ENCODE measurements at places on chromosomes 13 and 19.

GRCh38 chr13:95136638-95137037, 164.6 kb downstream of the ABCC4 start:
- no peak for DNase-seq

GRCh38 chr19:45995715-45996385, 583 bp downstream of the CCDC61 start:
- no peak for DNase-seq

DNA sequence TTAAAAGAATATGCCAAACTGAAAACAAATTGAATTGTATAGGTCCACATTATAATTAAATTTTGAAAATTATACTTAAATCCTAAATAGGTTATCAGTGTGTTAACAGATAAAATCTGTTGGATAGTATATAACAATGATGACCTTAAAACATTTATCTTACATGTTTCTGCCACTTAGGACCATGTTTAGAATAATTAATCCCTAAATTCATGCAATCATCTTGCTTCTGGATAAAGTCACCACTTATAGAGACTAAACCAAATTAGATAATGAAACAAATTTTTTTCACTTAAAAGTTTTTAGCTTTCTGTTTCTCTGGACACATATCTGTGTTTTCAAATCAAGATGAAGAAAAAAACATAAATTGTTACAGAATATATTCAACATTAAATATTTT, 511.7 kb upstream of the MIR17HG start:
- no peak for DNase-seq

DNA sequence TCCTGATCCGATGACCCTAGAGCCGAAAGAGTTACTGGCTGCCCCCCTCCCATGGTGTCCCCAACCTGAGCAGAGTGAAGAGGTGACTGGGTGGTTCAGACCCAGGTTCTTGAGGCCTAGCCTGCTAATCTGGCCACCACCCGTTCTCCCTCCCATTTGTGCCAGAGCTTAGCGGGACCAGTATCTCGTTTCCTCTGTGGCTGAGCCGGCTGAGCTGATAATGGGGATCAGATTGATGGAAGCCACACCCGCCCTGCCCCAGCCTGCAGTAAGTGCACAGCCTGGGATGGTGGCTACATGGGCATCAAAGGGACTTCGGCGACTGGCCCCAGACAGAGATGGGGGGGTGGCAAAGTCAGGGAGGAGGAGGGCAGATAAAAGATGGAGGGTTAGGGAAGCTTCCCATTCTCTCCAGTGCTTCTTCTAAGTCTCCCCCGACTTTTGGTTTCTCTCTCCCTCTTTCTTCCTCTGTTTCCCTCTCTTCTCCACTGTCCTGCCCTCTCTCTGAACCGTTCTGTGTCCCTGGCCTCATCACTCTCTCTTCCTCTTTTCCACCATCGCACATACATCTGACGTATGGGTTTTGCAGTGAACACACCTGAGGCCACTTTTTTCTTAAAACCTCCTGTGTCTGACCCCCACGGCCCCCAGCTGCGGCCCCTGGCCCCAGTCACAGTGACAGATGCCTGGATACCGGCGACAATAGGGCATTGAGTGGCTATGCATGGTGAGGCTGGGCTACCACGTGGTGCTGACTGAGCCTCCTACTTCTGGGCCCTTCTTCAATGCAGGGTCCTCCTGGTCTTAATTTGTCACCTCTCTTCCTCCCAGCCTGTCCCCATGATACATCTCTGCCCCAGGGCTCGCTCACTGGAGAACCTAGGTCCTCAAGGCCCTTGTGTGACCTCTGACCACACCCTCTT, 2.4 kb downstream of the ELAVL3 start:
- DNase-seq, result no peak

GRCh38 chr13:20151016-20151415, 9.8 kb downstream of the GJA3 start:
- no peak for DNase-seq

DNA sequence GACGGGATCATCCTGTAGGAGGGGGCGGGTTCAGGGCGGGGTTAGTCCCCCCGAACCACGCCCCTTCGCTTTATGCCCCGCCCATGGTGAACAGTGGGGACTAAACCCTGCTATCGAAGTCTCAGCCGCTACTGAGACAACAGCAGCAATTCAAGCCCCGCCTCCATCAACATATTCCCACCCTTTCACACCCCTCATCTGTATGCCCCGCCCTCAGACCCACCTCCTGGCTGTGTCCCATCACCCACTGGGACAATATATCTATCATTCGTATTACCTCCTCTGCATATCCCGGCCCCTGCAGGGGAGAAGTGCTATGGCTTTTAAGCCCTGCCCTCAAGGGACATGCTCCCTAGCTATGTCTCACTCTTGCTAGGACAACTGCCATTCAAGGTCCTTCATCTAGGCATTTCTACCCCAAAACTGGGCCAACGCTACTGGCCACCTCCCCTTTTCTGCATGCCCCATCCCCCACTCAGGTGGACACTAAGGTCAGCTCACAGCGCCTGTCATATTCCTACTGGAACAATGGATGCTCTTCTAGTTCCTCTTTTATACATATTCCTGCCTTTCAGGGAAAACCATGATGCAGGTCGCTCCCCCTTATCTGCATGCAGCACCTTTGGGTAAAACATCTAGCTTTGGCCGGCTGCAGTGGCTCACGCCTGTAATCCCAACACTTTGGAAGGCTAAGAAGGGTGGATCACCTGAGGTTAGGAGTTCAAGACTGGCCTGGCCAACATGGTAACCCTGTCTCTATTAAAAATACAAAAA, 11.9 kb downstream of the LRFN1 start:
- no peak for DNase-seq

GRCh38 chr19:44718441-44719261, 19.7 kb downstream of the CEACAM16 start:
- DNase-seq, result peak; percentile 87

DNA sequence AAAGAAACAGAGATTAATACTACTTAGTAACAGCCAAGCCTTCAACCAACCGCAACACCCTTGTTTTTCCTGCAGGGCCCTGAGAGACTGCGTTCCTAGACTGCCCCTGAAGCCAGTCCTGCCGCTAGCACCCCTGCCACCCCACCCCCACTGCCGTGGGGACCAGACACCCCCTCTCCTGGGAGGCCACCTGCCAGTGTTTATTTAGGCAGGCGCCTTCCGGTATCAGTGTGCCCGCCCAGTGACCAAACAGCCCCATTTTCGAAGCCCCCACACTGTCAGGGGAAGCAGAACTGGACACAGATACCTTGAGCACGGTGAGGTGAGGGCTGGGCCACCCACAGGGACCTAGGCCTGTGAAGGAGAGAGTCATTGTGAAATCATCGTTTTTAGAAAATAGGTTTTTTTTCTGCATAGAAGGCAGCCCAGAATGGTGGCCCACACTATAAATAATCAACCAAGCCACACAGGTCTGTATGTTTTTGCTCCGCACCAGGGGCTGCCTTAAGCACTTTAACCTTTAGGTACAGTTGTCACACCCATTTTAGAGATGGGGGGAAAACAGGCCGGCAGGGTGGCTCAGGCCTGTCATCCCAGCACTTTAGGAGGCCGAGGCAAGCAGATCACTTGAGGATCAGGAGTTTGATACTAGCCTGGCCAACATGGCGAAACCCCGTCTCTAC, 3.5 kb upstream of the TLE5 start:
- peak; percentile 96 for DNase-seq

GRCh38 chr13:50187352-50188029, 172.2 kb downstream of the KCNRG start:
- no peak for DNase-seq

DNA sequence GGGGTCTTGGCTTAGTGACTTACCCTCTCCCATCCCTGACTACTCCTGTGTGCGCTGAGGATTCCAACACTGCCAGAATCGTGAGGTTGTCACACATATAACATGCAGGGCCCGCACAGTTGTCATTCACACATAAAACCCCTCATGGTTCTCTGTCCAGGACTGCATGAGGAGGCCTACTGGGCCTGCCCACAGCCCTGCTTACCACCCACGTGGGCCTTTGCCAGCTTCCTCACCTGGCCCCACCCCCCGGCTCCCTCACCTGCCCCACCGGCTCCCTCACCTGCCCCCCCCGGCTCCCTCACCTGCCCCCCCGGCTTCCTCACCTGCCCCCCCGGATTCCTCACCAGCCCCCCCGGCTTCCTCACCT, 197.2 kb downstream of the TEX29 start:
- DNase-seq, result no peak

DNA sequence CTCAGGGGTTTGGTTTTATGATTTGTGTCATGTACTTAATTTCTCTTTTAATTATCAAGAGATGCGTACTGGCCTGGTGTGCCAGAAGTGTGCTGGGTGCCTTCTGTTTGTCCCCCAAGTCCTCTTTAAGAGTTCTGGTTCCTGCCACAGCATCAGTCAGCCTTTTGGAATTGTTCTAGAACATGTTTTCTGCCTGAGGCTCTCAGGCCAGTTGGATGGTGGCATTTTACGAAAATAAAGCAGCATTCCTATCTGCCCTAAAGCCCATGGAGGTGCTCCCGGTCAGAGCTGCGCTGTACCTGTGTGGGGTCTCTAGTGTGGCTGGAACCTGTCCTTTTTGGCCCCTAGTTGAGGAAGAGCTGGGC, 54.1 kb downstream of the TSSK6 start:
- no peak for DNase-seq

DNA sequence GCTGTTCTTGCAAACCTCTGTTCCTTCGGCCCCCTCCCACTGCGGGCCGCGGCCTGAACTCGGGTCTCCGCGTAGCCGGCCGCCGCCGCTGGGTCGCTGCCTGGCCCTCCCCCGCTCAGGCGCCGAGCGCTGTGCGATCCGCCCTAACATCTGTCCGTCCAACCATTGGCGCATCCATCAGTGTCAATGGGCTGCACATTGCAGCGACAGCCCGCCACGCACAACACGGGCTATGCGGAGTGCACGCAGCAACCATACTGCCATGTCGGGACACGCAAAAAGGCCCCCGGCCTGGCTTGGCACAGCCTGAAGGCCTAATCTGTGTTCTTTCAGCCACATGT, 2.6 kb upstream of the TSHZ3 start:
- no peak for DNase-seq

DNA sequence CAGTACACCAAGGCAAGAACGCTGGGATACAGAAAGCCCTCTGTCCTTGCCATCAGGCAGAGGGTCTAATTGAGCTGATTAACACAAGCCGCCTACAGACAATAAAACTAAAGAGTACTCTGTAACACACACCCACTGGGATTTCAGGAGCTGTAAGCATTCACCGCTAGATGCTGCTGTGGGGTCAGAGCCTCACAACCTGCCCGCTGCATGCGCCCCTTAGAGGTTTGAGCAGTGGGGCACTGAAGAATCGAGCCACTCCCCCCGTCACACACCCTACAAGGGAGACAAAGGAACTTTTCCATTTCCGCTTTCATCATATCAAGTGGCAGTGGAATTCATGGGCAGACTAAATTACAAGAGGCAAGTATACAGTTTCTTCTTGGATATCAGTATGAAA, 1080.6 kb downstream of the PCDH17 start:
- no peak for DNase-seq

GRCh38 chr13:23871616-23872220, 17.5 kb downstream of the MIPEP start:
- no peak for DNase-seq

- no peak for DNase-seq
Measured at GRCh38 chr13:58032676-58033460, 401.3 kb downstream of the PCDH17 start.

GRCh38 chr13:74324338-74324737, 190.1 kb upstream of the KLF12 start:
- no peak for DNase-seq

DNA sequence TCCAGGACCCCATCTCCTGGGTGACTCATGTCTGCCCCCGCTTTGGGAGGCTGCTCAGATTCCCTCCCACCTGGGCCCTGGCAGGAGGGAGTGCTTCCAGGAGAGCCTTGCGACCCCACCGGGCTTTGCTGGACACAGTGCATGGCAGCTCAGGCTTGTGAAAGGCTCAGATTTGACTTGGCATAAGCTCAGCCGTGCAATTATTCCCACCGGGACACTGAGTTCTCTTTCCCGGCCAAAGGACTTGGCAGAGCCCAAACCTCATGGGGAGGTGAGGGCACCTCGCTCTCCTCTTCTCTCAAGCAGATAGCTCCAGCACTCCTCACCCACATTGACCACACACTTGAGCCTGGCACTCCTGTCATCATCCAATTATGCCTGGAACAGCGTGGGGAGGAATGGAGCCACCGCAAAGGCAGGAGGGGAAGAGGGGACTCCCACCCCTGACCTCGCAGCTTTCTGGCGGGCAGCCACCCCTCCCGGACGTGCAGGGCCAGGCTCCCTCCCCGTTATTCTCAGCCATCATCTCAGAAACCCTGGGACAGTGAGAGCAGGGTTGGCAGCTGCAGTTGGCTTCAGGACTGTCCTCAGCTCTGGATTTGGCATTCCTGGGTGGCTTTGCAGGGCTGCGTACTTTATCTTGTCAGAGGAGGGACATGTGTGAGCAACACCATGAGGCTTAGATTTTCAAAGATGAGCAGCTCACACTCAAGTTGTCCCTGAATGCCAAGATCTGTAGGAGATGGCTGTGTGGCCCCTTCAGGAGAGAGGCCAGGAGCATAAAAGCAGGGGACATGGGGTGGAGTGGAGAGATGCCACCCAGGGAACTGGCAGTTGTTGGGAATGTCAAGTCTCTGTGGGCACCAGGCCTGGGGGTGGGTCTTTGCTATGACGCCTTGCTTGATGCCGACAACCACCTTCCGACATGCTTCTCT, 306.2 kb downstream of the TEX29 start:
- DNase-seq, result no peak

DNA sequence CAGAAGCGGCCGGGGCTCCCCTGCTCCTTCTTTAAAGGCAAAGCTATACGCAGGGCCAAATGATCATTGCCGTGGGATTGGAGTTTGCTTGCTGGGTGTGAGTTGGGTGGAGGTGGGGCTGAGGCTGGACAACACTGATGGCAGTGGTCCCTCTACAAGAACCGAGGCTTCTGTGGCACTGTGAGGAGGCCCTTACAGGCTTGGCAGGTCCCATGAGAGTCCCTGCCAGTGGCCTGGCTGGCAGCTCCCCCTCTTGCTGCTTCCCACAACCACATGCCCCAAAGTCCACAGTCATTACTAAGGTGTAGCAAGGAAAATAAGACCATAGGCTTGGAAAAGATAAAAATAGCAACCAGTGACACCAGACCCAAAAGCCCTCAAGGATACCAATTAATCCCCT, 98.4 kb downstream of the ANKRD10 start:
- DNase-seq, result no peak

DNA sequence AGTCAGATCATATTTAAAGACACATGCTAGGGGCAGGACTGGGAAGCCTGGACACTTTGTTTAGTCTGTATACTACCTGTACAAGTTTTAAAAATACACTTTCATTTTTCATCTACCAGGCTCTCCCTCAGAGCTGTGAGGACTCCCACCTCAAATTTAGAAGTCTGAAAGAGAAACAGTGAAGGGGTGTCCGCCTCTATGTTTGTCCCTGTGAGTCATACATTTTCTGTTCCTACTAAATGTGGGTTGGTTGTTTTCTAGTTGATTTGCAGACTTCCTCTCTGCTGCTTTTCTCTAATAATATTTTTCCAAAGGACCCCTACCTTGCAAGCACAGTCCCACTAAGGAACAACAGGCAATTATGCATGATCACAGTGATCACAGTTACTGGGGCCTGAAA, 110.5 kb downstream of the ENOX1 start:
- no peak for DNase-seq

DNA sequence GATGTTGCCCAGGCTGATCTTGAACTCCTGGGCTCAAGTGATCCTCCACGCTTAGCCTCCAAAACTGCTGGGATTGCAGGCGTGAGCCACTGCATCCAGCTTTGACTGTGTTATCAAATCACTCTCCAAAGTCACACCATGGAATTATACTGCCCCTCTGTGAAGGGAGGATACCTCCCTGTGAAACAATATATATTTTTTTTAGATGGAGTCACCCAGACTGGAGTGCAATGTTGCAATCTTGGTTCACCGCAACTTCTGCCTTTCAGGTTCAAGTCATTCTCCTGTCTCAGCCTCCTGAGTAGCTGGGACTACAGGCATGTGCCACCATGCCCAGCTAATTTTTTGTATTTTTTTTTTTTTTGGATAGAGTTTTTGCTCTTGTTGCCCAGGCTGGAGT, 7.7 kb downstream of the TYK2 start:
- no peak for DNase-seq

Data from SJSA1 (cell line).